Hepatocyte (in vitro differentiated cells): ENCODE measurements at places on chromosomes 4 and X. TPM values are rescaled to one million over a fixed set of nuclear protein-coding genes. Genes with fewer than 3 reads are reported as not detected.

GRCh38 chr4:1521821-1522361 is 115.6 kb upstream of the NKX1-1 start:
- DNase-seq: no peak

DNA sequence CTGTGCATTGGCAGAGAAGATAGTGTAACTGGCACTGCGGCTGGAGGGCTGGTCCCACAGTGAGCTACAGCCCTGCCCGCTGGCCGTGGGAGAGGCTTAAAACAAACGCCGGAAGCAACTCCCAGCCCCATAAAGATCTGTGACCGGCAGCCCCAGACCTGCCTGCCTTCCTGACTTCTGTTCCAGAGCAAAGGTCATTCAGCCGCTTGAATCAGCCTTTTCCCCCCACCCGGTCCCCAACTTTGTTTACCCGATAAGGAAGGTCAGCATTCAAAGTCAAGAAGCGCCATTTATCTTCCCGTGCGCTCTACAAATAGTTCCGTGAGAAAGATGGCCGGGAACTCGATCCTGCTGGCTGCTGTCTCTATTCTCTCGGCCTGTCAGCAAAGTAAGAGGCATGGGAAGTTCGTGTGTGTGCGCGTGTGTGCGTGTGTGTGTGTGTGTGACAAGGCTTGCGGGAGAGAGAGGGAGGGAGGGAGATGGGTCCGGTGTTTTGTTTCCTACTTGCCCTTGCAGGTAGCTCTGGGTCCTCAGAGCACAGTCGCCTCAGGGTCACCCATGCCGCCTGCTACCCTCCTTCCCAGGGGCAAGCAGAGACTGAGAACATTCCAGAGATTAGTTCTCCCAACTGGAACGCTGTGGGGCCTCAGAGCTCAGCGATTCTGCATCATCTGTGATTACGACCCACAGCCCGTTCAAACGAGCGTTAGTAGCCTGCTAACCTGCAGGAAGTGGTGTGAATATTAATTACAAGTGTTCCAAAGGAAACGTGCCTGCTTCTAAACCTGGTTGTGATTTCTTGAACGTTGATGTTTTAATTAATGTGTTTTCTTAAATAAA is at the start of gene MGST2:
TSS of gene MGST2 (plus strand) at position 130 of the 840 bp plus-strand sequence. CDS start at position 331, 201 bp downstream.
- peak; percentile 87 for DNase-seq

DNA sequence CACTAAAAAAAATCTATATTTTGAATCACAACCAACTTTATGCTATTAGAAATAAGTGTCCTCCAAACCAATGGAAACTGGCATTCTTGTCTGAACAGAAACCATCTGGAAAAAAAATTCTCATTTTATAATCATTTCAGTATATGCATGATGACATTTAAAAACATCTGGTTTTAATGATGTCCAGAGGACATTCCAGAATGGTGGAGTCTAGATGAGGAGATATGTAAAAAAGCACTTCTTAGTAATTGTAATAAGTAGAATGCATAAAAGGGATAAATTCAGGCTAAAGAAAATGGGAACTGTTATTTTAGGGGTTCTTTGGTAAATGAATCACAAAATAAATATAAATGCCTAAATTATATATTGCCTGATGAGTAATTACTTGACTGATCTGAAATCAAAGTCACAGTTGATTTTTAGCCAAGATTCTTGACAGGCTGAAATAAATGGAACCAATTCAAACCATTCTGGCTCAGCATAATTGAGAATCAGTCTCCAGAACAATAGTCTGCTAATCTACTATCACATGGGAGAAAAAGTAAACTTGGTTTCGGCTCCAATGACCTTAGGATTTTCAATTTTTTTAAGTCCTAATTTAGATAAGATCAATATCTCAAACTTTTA is 636.6 kb downstream of the FAT4 start:
- no peak for DNase-seq

DKC1 gene
- 38.9 and 43.0 TPM in 2 replicates for polyA plus RNA-seq
